ENCODE measurements at places on chromosomes 3 and 15.

DNA sequence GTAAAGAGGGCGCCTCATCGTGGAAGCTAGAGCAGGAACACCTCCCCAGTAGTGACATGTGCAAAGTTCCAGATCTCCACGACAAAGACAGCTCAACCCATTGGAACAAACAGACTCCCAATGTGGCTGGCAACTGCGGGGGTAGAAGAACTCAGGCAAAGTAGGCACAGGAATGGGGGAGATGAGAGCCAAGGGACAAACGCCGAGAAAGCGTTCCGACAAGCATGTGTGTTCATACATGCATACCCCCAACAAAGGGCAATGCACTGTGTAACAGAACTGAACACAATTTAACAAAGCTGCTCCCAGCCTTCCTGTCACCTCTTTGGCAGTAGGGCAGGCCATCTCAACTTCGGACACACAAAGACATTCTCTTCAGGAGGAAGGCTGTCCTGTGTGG lies 11.6 kb downstream of the RCCD1 start:
- DNase-seq = no peak
- peaks cover 74% of the 10 kb centered on the region for H3K36me3 ChIP-seq
- no peak overlapping the region for H3K4me3 ChIP-seq
- H3K27ac ChIP-seq = no peak overlapping the region

- no peaks in the 10 kb centered on the region for H3K4me1 ChIP-seq
- H3K36me3 ChIP-seq = no peaks in the 10 kb centered on the region
- no peak overlapping the region for H3K27ac ChIP-seq
- no peak overlapping the region for H3K4me3 ChIP-seq
Observed at GRCh38 chr3:195073866-195074860, 196.8 kb downstream of the XXYLT1 start.

- H3K36me3 ChIP-seq = peaks cover 43% of the 10 kb centered on the region
- H3K4me3 ChIP-seq = no peak overlapping the region
- H3K27ac ChIP-seq = peak overlapping the region; percentile 53
Observed at GRCh38 chr15:52642386-52643361, 36.5 kb downstream of the ATOSA start.

DNA sequence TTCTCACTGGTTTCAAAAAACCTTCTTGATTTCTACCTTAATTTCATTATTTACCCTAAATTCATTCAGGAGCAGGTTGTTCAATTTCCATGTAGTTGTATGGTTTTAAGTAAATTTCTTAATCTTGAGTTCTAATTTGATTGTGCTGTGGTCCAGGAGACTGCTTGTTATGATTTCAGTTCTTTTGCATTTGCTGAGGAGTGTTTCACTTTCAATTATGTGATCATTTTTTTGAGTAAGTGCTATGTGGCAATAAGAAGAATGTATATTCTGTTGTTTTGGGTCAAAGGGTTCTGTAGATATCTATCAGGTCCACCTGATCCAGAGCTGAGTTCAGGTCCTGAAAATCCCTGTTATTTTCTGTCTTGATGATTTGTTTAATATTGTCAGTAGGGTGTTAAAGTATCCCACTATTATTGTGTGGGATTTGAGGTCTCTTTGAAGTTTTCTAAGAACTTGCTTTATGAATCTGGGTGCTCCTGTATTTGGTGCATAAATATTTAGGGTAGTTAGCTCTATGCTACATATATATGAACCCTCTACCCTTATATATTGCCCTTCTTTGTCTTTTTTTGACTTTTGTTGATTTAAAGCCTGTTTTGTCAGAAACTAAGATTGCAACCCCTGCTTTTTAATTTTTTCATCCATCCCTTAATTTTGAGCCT lies 158.4 kb upstream of the TPRG1 start:
- no peaks in the 10 kb centered on the region for H3K4me1 ChIP-seq
- no peak overlapping the region for H3K4me3 ChIP-seq
- H3K36me3 ChIP-seq = no peaks in the 10 kb centered on the region
- no peaks in the 10 kb centered on the region for H3K27me3 ChIP-seq
- no peak for DNase-seq

GRCh38 chr3:101632586-101632985 lies 44.3 kb downstream of the ZBTB11 start:
- H3K36me3 ChIP-seq = no peaks in the 10 kb centered on the region
- no peak overlapping the region for H3K4me3 ChIP-seq
- no peak overlapping the region for H3K27ac ChIP-seq
- no peaks in the 10 kb centered on the region for H3K27me3 ChIP-seq

- no peak overlapping the region for H3K4me3 ChIP-seq
- no peaks in the 10 kb centered on the region for H3K36me3 ChIP-seq
- H3K27ac ChIP-seq = no peak overlapping the region
- no peaks in the 10 kb centered on the region for H3K4me1 ChIP-seq
- DNase-seq = no peak
Observed at GRCh38 chr15:34304613-34305012, 33.0 kb downstream of the SLC12A6 start.

- no peaks in the 10 kb centered on the region for H3K36me3 ChIP-seq
- no peaks in the 10 kb centered on the region for H3K4me1 ChIP-seq
- peaks cover 4% of the 10 kb centered on the region for H3K27me3 ChIP-seq
- no peak overlapping the region for H3K27ac ChIP-seq
- no peak overlapping the region for H3K4me3 ChIP-seq
Observed at GRCh38 chr15:79659691-79660090, 227.6 kb downstream of the MINAR1 start.

DNA sequence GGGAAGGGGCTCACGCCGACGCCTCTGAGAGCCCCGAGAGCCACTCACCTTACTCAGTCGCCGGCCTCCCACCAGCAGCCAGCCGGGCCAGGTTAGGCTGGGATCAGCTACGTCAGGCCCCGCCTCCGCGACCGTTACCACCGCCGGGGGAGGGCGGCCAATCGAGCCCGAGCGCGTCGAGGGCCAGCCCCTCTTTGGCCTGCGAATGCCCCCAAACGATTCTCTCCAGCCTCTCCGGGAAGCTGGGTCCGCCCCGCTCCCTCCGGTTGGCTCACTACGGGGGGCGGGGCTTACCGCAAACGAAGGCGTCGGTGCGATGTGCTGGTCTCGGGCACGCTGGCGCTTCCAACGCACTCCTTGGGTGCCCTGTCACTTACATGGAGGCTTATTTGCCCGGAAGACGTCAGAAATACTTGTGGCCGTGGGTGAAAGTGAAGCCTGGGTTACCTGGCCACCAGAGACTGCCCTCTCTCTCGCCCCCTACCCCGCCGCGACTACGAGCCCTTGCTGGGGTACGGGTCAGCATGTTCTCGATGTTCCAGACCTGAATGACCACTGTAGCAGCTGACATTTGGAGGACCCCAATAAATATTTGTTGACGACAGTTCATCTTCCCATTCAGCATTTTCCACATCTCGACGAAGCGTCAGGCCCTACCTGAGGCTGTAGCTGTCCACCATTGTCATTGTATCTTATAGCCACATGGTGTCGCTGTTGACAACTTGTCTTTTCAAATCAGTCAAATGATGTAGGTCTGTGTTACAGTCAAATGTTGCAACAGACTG lies at the start of gene CEP70:
CEP70 (minus strand) TSS at position 111 of the 785 bp plus-strand sequence. CDS start 21,333 bp downstream, outside the sequence.
- H3K27me3 ChIP-seq = no peaks in the 10 kb centered on the region
- no peaks in the 10 kb centered on the region for H3K36me3 ChIP-seq
- DNase-seq = peak; percentile 97
- H3K4me3 ChIP-seq = peak within 1 kb of the TSS; percentile 71

DNA sequence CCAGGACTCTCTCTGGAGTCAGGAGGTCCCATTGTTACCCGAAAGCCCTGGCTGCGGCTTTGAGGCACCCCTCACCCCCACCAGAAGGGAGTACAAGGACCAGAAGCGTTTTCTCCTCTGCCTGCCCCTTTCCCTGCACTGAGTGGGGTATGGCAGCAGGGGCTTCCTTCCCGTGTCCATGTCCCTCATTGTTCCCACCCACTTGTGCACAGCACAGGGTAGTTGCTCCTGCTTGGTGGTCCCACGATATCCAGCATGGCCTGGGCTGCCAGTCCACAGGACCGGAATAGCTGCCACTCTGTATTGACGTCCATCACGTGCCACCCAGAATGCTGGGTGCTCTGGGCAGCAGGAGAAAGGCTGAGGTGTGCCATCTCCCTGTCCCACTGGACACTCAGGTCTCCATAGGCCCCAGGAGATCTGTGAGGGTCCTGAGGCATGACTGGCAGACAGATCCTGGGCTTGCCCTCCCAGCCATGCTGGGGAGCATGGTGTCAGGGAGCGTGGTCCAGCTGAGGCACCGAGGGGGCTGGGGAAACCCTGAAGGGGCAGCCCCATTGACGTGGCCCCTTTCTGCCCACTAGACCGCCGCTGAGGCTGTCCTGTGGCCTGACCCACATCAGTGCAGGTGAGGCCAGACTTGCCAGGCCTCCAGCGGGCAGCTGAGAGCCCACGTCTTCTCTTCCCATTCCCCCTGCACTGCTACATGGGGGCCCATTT lies 45.3 kb upstream of the SEC22A start:
- no peak overlapping the region for H3K4me3 ChIP-seq
- no peaks in the 10 kb centered on the region for H3K36me3 ChIP-seq
- DNase-seq = no peak
- H3K4me1 ChIP-seq = peaks cover 42% of the 10 kb centered on the region

DNA sequence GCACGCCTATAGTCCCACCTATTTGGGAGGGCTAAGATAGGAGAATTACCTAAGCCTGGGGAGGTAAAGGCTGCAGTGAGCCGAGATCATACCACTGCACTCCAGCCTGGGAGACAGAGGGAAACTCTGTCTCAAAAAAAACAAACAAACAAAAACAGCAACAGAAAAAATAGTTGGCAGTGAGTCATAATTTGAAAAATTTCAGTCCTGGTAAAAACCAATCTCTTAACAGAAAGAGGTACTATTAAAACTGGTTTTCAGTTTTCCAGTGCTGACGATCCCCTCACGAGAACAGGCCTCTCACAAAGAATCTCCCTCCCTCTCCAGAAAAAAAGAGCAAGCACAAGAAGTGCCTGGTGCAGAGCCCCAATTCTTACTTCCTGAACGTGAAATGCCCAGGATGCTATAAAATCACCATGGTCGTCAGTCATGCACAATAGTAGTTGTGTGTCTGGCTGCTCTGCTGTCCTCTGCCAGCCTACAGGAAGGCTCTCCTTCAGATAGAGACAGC lies 22.8 kb upstream of the MAP4 start:
- no peak overlapping the region for H3K27ac ChIP-seq
- no peaks in the 10 kb centered on the region for H3K27me3 ChIP-seq
- no peak overlapping the region for H3K4me3 ChIP-seq
- H3K36me3 ChIP-seq = no peaks in the 10 kb centered on the region

DNA sequence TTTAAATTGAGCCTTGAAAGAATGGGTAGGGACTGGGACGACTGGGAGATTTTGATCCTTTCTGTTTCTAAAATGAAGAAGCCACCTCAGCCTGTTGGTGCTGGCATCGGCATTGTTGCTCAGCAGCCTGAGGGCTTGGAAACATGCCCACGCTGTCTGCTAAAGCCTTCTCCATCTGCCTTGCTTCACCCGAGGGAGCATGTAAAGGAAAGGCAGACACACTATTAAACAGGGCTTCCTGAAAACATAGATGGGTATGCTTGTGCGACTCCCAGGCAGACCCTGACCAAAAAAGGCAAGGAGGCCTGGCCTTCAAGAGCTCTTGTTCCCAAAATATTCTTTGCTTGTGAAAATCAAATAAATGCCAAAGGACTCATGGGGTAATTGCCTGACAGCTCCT lies 84.2 kb upstream of the SLC4A7 start:
- DNase-seq = no peak
- H3K4me3 ChIP-seq = no peak overlapping the region
- no peak overlapping the region for H3K27ac ChIP-seq
- H3K36me3 ChIP-seq = no peaks in the 10 kb centered on the region
- H3K27me3 ChIP-seq = no peaks in the 10 kb centered on the region

GRCh38 chr15:92197746-92198145 lies 195.9 kb upstream of the ST8SIA2 start:
- H3K27me3 ChIP-seq = no peaks in the 10 kb centered on the region
- H3K27ac ChIP-seq = no peak overlapping the region
- no peak for DNase-seq
- no peaks in the 10 kb centered on the region for H3K36me3 ChIP-seq
- no peak overlapping the region for H3K4me3 ChIP-seq

GRCh38 chr3:116226266-116226665 lies 219.0 kb downstream of the LSAMP start:
- no peak overlapping the region for H3K4me3 ChIP-seq
- no peak for DNase-seq
- H3K36me3 ChIP-seq = no peaks in the 10 kb centered on the region
- no peak overlapping the region for H3K27ac ChIP-seq

DNA sequence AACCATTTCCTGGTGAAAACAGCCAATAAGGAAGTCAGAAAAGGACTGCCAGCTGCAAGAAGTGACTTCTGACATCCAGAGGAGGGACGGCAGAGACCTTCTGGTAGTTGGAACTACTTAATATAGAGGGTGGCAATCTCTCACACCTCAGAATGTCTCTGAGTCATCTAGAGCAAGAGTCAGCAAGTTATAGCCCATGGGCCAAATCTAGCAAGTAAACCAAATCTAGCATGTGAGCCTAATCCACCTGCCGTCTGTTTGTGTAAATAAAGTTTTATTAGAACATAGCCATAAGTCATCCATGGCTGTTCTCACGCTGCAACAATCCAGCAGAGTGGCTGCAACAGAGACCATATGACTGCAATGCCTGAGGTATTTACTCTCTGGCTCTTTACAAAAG lies 160.5 kb upstream of the NR2E3 start:
- H3K27ac ChIP-seq = no peak overlapping the region
- DNase-seq = no peak
- H3K4me3 ChIP-seq = no peak overlapping the region

GRCh38 chr15:36550650-36551049 lies 28.8 kb upstream of the CDIN1 start:
- no peak overlapping the region for H3K4me3 ChIP-seq
- H3K4me1 ChIP-seq = no peaks in the 10 kb centered on the region
- H3K27me3 ChIP-seq = no peaks in the 10 kb centered on the region
- H3K27ac ChIP-seq = no peak overlapping the region

- no peak overlapping the region for H3K4me3 ChIP-seq
- no peaks in the 10 kb centered on the region for H3K36me3 ChIP-seq
- no peak for DNase-seq
- no peaks in the 10 kb centered on the region for H3K4me1 ChIP-seq
- no peak overlapping the region for H3K27ac ChIP-seq
- H3K27me3 ChIP-seq = no peaks in the 10 kb centered on the region
Observed at GRCh38 chr15:47587940-47588802, 129.1 kb upstream of the SEMA6D start.

GRCh38 chr15:52923626-52924025 lies 133.5 kb upstream of the ONECUT1 start:
- no peaks in the 10 kb centered on the region for H3K27me3 ChIP-seq
- no peaks in the 10 kb centered on the region for H3K36me3 ChIP-seq
- no peak for DNase-seq
- H3K4me1 ChIP-seq = no peaks in the 10 kb centered on the region

GRCh38 chr3:72641684-72642083 lies 206.6 kb downstream of the SHQ1 start:
- H3K36me3 ChIP-seq = no peaks in the 10 kb centered on the region
- H3K4me3 ChIP-seq = no peak overlapping the region
- no peak overlapping the region for H3K27ac ChIP-seq

GRCh38 chr3:13200946-13201345 lies 127.7 kb upstream of the IQSEC1 start:
- peaks cover 2% of the 10 kb centered on the region for H3K4me1 ChIP-seq
- no peaks in the 10 kb centered on the region for H3K36me3 ChIP-seq
- DNase-seq = peak; percentile 52
- no peaks in the 10 kb centered on the region for H3K27me3 ChIP-seq
- no peak overlapping the region for H3K27ac ChIP-seq
- no peak overlapping the region for H3K4me3 ChIP-seq
